ENCODE measurements at places on chromosomes 2 and 18.

- DNase-seq = no peak
Measured at GRCh38 chr2:84894758-84895520, 10.5 kb upstream of the TMSB10 start.

DNA sequence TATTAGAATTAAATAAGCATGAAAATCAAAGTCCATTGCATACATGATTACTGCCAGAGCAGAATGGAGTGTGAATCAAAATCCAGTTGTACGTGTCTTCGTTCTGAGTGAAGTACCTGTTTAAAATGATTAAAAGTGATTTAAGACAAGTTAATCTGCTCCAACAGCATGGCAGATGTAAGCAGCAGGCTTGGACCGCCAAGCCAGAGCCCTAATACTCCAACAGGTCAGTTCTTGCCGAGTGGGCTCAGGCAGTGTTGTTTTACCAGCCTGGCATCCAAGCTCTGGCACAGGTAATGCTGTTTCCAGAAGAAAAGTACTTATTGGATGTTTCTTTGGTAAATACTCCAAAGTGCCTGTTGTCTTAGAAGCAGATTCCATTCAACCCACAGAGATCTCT, 171.4 kb upstream of the EPAS1 start:
- DNase-seq = no peak

DNA sequence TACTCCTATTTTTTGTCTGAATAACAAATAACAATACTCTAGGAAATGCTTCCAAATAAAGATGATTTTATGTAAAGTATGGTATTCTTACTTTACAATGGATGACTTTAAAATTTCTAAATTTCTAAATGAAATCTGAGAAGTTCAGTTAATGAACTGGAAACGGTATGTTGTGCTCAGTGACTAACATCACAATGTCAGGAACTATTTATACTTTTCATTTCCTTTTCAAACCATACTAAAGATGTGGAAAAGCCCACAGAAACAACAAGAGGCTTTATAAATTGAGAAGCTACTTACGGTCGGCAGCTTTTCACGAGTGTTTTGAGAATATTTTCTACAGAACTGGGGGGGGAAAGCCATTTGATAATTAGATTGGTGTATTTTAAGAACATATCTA, 31.1 kb downstream of the PSME4 start:
- DNase-seq = no peak

DNA sequence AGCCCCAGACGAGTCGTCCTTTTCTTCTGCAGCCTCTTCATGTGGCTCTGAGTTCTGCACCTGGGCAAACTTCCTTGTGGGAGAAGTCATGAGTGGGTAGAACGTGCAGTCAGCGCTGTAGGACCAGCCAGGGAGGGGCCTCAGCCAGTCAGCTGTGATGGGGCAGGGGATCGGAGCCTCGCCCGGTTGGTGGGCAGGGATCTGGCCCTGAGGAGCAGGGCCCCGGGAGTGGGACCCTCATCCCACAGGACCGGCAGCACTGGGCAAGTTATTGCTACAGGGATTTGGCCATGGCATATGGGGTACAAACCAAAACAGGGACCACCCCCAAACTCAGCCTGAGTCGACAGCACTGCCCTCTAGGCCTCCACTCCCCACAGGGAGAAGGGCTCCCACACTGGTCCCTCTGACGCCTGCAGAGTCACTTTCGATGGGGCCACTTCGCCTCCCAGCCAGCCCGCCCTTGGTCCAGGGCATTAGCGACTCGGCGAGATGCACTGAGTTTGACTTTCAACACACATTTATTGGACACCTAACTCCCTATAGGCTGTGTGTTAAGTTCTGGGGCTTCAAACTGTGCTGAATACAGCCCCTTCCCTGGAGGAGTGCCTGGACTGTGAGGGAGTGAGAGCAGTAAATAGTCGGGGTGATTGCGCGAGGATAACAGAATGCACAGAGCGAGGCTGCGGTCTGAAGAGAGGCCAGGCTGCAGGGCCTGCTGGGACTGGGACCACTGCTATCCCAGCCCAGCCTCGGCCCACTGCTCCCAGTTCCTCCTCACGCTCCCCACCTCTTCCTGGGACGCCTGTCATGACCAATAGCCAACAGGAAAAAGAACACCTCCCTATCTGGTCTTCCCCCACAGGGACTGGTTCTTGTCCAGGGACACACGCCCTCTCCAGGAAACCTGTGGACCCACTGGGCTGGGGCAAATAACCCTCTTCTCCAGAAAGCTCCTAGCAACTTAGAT, 55.9 kb downstream of the SDC1 start:
- DNase-seq = no peak

GRCh38 chr2:230974096-230974913, 21.6 kb upstream of the SPATA3 start:
- DNase-seq = no peak

GRCh38 chr2:170247882-170248393, 70.0 kb downstream of the MYO3B start:
- no peak for DNase-seq

DNA sequence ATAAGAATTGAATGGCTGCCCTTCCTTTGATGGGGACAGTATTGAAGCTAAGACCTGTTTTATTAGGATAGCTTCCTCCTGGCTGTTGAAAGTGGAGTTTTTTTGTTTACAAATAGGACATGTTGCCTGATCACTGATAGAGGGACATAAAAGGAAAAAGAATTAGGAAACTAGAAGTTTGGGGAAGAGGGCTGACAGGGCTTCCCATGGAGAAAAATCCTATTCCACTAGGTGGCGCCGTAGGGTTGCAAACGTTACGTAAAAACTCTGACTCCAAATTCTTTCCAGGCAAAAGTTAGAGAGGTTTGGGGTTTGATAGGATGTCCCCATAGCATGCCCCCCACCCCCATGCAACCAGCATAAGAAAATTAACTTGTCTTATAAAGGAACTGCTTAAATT, 11.1 kb upstream of the RBFA start:
- DNase-seq = no peak

DNA sequence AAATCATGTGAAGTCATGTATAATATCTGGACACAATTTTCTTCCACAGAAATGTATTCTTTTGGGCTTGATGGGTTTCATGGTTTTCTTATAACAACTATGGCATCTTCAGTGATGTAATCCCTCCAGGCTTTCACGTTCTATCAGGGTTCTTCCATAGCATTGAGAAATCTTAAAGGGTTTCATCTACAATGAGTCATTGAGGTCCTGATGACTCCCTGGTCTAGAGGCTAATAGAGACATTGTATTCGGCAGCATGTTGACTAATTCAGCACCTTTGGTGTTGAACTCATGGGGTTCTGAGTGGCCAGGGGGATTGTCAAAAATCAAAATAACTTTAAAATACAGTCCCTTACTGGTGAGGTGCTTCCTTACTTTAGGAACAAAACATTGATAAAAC, 614.0 kb upstream of the CRIM1 start:
- no peak for DNase-seq

DNA sequence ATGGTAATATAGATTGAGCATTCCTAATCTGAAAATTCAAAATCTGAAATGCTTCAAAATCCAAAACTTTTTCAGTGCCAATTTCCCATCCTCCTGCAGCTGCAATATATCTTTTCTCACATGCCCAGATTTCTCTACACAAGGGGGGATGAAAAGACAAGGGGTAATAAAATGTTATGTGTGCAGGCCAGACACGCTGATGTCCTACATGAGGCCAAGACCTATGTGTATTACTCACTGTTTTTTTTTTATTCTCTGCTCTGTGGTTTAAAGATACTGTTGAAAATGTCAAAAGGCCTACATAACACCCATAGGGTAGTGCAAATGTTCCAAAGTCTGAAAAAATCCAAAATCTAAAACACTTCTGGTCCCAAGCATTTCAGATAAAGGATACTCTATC, 41.2 kb upstream of the CWC22 start:
- no peak for DNase-seq

DNA sequence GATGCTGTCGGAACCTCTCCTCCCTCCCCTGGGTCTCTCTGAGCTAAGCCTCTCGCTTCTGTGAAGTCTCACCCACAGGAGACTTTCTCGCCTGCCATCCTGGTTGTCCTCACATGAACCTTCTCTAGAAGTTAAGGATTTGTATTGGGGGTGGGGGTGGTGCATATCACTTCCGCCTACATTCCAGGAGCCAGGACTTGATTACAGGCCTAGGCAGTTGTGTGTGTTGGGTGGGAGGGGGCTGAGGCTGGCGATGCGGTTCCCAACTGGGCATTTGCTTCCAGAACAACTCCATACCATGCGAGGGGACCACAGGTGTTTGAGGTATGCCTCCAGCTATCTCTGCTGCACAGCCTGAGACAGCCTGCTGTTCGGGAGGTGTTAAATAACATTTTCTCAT, 56.8 kb upstream of the MGAT4A start:
- no peak for DNase-seq

Data from left renal pelvis (tissue), 4 donors.